CD8-positive, alpha-beta memory T cell (primary cell): ENCODE measurements at places on chromosomes 13 and 19. TPM values are rescaled to one million over a fixed set of nuclear protein-coding genes. Genes with fewer than 3 reads are reported as not detected.
A peak's percentile ranks its signal among the peaks of the same experiment; 100 is the strongest.

The GPX4 gene
- 222 TPM for total RNA-seq

DNA sequence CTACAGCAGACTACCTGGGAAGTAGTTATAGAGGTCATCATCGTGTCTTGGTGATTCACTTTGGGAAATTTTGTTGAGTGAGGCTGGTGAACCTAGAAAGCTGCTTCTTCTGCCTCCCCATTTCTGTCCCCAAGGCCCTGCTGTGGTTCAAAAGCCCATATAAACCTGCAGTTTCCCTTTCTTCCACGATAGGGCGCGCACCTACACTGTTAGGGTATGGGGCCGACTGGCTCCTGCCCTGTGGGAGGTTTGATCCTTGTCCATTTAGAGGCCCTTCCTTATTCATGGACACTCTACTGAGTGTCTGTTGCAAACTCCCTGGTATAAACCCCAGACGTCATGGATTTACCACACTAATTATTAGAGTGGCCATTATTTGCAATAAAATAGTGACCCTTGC, 191.8 kb downstream of the GGACT start:
- no peak for DNase-seq

DNA sequence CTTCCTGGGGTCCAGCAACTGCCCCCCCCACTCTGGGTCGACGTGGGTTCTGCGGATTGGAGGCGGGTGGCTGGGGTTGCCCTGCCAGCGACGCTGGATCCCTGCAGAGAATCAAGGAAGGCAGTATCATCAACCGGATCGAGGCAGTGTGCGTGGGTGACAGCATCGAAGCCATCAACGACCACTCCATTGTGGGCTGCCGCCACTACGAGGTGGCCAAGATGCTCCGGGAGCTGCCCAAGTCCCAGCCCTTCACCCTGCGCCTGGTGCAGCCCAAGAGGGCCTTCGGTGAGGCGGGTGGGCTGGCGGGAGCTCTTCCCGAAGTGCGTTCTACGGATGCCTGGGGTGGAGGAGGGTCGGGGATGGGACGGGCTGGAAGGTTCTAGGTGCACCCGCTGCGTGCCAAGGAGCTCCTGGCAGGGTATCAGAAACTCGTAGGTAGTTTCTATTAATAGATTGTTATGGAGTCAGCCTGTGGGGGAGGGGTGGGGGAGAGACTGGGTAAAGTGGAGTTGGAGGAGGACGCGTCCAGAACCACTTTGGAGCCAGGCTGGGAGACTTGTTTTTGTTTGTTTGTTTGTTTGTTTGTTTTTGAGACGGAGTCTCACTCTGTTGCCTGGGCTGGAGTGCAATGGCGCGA, 1.5 kb downstream of the GIPC3 start:
- DNase-seq: no peak

DNA sequence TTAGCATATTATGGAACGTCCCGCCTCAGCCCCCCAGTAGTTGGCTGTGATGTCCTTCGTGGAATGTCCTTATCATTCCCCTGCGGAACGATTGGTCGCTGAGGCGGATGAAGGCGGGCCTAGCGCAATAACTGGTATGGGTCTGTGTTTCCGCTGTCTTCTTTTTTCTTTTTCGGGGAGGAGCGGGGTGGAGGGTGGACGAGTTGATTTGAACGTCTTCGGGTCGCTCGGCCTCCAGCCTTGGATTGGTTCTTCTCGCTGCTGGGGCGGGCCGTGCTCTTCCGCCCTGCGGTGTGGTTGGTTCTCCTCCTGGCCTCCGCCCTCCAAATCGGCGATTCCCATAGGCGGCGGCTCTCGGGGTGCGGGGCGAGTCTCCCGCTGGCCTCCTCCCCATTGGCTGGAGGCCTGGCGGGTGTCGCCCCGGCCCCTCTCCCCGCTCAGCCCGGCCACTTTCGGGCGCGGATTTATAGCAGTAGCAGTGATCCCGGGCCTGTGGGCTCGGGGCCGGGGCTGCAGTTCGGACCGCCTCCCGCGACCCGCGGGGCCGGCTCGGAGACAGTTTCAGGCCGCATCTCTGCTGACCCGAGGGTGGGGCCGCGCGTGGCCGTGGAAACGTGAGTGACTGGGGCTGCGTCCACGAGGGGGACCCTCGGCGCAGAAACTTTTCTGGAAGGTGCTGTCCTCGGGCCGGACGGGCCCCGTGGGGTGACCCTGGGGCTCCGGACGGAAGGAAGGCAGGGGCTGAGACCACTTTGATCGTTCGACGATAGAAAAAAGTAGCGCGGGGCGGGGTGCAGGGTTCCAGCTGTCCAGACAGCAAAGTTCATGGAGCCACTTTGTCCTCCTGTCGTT, 2.1 kb downstream of the ING1 start:
- DNase-seq: peak; percentile 99

DNA sequence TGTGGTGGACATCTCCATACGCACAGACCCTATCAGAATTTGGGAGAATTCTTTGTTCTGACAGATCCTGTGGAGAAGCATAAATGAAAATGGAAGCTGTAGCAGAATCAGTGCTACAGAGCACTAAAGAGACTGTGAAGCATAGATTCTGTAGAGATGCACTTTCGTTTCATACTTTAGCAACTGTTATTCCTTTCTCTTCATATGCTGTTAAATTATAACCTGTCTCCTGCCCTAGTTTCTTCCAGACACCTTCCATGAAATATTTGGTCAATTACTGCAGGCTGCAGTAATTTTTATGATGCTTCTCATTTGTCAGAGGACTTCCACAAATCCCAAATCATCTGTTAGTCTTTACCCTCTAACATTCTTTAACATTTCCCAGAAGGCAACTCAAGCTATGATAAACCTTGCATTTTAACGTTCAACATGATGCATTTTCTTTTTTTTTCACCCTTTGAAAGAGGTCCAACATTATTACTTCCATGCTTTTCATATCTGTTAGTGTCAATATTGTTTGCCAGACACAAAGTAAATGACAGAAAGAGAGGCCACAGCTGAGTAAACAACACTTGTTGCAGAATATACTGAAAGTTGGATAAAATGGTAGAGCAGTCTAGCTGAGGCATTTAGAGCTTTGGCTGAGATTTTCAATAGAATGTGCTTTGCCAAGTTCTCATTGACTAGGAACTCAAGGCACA, 412.7 kb downstream of the LMO7 start:
- no peak for DNase-seq

The PCSK4 gene
- total RNA-seq: 1.0 TPM

The MAST3 gene
- total RNA-seq: 15.9 TPM

DNA sequence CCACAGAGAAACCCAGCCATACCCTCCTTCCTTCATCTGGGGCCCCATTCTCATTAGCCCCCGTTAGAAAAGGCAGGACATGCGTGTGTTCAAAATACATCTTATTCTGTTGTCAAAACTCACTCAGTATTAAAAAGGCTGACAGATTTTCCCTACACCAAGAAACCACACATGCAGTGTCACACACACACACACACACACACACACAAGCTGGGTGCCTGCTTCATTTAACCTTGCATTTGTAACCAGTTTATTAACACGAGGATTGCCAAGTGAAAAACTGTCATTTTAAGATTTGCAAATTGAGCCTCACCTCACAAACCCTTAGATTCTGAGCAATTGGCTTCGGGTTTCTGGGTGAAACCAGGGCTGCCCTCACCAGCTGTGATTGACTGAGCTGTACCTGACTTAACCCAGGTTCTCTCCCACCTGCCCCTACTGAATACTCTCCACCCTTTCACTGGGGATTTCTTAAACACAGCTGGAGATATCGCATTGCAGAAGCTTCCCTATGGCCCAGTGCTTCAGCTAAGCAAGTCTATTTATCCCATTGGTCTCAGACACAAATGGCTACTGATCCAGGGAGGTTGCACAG, 172.7 kb upstream of the ZNF507 start:
- DNase-seq: no peak

The CHMP2A gene
- total RNA-seq: 88.8 TPM

DNA sequence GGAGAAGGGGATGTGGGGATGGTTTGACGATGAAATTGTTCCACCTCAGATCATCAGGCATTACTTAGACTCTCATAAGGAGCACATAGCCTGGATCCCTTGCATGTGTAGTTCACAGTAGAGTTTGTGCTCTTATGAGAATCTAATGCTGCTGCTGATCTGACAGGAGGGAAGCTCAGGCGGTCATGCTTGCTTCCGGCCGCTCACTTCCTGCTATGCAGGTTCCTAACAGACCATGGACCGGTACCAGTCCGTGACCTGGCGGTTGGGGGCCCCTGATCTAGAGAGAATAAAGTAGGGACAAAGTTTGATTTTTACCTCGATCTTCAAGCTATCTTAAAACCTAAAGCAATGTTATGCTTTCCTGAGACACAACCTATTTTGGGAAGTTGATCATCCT, 373.8 kb upstream of the ARGLU1 start:
- no peak for DNase-seq

DNA sequence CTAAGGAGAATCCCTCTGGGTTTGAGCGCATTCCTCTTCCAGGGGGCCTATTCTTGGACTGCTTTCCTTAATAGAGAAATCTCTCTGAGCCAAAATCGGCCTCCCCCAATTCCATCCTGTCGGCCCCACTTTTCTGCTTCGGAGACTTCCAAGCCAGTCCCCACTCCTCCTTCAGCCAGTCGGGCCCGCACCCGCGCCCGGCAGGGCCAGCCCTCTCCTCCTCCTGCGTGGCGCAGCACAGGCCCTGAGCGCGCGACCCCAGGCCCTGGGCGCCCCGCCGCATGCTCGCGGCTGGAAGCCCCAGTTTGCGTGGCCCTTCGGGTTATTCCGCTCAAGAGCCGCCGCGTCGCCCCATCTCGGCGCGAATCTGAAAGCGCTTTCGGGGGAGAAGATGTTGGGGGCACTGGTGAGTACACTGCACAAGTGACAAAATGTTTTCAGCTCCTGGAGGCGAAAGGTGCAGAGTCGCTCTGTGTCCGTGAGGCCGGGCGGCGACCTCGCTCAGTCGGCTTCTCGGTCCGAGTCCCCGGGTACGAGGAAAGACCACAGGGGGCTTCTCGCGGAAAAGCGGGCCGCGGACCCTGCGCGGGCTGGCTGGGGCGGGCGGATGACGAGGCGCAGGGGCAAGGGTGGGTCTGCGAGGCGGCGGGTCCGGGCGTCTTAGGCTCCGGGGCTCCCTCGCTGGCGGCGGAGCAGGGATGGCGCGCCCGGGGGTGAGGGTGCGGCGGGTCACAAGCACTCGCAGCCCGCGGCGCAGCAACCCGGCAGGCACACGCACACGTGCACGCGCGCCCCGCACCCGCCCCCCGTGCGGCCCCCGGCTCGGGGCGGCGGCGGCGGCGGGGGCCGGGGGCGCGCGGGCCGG, at the start of gene IL17D:
TSS of gene IL17D (plus strand) at position 785 of the 865 bp plus-strand sequence. CDS start 303 bp downstream, outside the sequence.
- peak; percentile 49 for DNase-seq

GRCh38 chr13:48184260-48184659, 48.7 kb upstream of the ITM2B start:
- DNase-seq: no peak

- DNase-seq: no peak
Observed at GRCh38 chr19:44582581-44583265, 30.6 kb upstream of the IGSF23 start.

DNA sequence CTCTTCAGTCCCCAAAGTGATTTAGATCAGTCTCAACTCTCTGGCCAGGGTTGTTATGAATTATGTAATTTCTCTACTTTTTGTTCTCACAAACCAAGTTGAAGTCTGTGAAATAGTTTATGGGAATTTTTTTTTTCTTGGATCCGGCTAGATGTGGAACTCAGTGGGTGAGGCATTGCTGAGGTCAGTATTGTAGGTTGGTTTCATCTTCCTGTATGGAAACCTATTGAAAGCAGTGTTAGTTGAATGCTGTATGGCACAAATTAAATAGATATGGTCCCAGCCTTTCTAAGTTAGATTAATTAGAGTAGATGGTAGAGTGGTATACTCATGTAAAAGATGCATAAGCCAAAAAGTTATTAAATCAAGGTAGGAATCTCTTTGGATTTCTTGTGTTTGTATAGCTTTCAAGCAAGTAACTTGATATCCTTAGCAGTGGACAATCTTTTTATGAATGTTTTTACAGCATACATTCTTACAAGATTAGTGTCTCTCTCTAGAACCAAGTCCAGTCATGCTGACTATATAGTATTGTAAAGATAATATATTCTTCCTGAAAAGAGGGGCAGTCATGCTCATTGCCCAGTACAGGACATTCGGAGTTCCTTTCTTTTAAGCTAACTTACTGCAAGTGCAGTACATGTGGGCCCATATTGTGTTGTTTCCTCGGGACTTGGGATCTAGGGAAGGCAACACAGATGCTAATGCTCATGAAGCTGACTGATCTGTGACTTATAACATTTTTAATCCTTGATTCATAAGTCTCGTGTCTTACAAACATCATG, 2541.1 kb downstream of the PCDH9 start:
- no peak for DNase-seq

The PLIN4 gene
- not detected for total RNA-seq

- DNase-seq: no peak
Observed at GRCh38 chr19:55041244-55041626, 3.2 kb upstream of the GP6 start.

DNA sequence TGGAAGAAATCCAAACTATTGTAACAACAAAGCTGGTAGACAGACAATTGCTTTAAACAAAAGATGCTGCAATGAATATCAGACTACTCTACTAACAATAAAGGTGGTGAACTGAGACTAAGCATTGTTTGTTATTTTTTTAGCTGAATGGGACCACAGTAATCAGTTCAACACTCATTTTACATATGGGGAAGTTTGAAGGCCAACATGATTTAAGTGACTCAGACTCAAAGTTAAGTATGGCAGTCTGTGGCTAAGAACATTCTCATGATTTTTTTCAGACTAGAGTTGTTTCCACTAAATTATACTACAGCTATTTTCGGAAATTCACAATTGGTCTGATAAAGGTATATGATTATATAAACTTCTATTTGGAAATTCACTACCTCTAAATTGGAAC, 10.4 kb downstream of the EXOSC8 start:
- no peak for DNase-seq

DNA sequence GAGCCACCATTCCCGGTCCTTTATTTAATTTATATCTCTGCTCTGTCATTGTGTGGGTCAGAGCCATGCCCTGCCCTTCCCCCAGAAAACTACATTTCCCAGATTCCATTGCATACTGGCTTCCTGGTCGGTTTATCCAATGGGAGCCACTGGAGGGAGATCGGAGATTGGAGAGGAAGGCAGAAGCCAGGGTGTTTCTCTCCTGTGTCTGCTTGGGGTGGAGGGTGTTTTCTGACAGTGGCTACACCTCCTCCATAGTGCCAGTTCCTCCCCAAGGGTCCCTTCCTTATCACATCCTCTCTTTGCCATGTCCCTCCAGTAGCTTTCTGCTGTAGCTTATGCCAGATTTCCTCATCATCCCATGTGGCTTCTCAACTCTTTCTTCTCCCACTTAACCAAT, 19.0 kb downstream of the OLFM2 start:
- DNase-seq: no peak
